ENCODE measurements at places on chromosomes 6 and 20.

- DNase-seq: no peak
These were observed 18.5 kb upstream of the TUBB2A start for GRCh38 chr6:3175715-3176402.

DNA sequence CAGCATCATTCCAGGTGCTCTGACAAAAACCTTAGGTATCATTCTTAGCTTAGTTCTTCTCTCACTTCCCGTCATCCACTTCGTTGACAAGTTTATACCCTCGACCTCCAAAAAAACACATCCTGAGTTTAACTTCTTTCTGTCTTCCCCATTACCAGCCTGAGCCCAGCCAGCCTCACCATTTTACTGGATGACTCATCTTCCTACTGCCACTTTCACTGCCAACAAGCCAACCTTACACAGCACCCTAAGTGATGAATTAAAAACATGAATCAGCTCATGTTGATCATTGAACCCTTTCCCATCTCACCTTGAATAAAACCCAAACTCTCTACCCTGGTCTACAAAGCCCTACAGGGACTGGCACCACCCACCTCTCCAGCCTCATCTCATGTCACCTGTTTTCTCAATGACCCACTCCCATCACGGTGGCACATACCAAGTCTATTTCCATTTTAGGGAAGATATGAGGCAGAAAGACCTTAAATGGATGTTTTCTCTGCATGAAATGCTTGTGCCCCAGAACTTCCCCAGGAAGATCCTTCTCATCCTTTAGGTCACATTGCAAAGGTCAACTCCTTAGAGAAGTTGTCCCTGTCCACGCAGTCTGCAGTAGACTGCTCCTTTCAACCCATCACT, 9.9 kb upstream of the UST start:
- no peak for DNase-seq

DNA sequence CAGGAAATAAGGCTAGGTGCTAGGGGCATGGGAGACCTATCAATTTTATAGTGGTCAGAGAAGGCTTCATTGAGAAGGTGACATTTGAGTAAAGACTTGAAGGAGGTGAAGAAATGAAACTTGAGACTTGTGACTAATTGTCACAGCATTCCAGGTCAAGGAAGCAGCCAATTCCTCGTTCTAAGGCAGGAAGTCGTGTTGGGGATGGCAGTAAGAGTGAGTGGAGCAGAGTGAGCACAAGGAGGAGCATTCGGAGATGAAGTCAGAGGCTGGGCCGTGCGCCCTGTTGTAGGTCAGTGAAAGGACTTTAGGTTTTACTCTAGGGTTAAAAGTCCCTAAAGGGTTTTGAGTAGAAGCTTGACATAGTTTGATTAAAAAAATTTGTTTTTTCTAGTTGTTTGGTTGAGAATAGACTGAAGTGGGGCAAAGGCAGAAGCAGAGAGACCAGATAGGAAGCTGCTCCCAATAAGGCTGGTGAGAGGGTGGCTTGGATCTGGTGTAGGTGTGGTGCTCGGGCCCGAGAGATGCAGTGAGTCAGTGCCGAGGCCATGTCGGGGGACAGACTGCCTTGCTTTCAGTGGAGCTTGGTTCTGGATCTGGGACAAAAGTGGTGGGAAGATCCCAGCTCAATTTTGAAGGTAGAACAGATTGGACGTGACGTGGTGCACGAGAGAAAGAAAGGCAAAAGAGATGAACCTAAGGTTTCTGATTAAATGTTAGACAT, 2.6 kb upstream of the RSPH3 start:
- no peak for DNase-seq

DNA sequence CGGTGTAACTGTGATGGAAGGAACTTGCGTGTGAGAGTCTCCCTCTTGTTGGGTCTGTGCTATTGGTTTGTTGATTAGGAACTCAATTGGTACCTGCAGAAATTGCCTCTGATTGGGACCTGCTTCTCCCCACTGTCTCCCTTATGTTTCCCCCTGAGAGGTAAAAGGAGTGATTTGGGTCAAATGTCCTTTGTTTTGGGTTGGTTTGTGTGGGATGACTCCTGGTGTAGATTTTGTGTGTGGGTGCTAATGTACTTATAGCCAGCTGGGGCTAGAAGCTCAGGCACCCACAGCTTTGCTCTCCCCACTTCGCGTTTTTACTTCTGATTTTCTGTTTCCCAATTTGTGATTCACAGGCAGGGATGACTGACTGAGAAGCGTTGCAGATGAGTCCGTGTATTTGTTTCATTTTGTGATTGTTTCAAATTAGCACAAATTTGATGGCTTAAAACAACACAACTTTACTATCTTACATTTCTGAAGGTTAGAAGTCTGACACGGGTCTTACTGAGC, 79.1 kb downstream of the UTRN start:
- DNase-seq: no peak

DNA sequence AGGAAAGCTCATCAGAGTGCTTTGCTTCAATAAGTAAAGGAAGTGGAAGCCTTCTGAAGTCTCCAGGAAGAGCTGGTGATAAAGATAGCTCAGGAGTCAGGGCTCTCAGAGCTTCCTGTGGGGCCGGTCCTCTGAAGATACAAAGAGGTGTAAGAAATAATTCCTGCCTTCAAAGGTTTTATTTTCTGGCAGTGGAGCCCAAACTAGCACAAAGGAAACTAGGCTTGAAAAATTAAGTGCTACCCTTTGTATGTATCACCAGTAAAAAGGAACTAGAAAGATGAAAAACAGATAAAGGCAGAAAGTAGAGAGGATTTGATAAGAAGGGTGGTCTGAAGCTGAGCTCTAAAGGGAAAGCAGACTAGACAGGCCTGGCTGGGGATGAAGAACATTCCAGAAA, 204.1 kb upstream of the SASH1 start:
- no peak for DNase-seq

GRCh38 chr6:64890609-64891008, 816.4 kb downstream of the EYS start:
- DNase-seq: no peak

- peak; percentile 52 for DNase-seq
These were observed 480 bp upstream of the NT5E start for GRCh38 chr6:85449388-85449817.

DNA sequence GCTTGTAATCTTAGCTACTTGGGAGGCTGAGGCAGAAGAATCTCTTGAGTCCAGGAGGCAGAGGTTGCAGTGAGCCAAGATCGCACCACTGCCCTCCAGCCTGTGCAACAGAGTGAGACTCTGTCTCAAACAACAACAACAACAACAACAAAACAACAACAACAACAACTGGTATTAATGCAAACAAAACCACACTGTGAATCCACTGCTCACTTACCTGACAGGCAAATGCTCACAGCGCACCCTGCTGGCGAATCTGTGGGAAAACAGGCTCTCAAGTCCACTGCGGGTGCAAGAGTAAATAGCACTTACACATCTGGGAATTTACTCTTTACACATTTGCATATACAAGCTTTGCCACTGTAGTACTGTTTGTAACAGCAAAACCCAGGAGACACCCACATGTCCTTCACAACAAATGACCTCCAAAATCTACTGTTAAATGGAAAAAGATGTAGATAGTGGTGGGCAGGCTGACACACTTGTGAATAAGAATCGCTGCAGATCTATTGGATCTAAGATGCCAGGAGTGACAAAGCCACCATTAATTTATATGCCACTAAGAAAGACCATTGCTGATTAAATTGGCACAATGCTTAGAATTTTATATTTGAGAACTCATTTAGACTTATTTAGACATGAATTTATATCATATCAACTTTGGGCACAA, 29.3 kb downstream of the NSFL1C start:
- peak; percentile 82 for DNase-seq
